ENCODE measurements at places on chromosomes 16 and 17. TPM values are rescaled to one million over a fixed set of nuclear protein-coding genes. Genes with fewer than 3 reads are reported as not detected.

The SSTR5 gene
- total RNA-seq: not detected

The P4HB gene
- 2,574 TPM for total RNA-seq

The IL17C gene
- total RNA-seq: not detected

The TOX3 gene
- total RNA-seq: not detected

The KRTAP16-1 gene
- not detected for total RNA-seq

The MEOX1 gene
- total RNA-seq: not detected

The PSMC3IP gene
- 1.9 TPM for total RNA-seq

The ACSM3 gene
- total RNA-seq: 2.6 TPM

The SLFN13 gene
- 0.85 TPM for total RNA-seq

The MTSS2 gene
- 37.9 TPM for total RNA-seq

The TAT gene
- not detected for total RNA-seq

The KRT39 gene
- not detected for total RNA-seq

The ITGAD gene
- total RNA-seq: not detected

The DNAI2 gene
- not detected for total RNA-seq

The KRTAP1-1 gene
- total RNA-seq: not detected
